ENCODE measurements at places on chromosomes 1 and 21. TPM values are rescaled to one million over a fixed set of nuclear protein-coding genes. Genes with fewer than 3 reads are reported as not detected.

The PLPPR4 gene
- total RNA-seq = not detected

The RPE65 gene
- not detected for total RNA-seq

The GJA9 gene
- total RNA-seq = 0.24 TPM

The KLHDC8A gene
- not detected for total RNA-seq

All from tracheal epithelial cell (primary cell).